ENCODE measurements at places on chromosomes 7 and 10. TPM values are rescaled to one million over a fixed set of nuclear protein-coding genes. Genes with fewer than 3 reads are reported as not detected.

Gene TBX20
- 14.0 TPM for total RNA-seq

Gene TRAPPC14
- 5.4 TPM for total RNA-seq

Gene CPA2
- not detected for total RNA-seq

Gene GRB10
- 42.3 TPM for total RNA-seq

Gene IDI2
- not detected for total RNA-seq

GRCh38 chr7:117673839-117674238 is 194.0 kb downstream of the CFTR start:
- no peak for DNase-seq

GRCh38 chr7:128871050-128871449 is 8.4 kb downstream of the ATP6V1F start:
- DNase-seq, result no peak

Gene STK31
- 0.90 TPM for total RNA-seq

- no peak for DNase-seq
Observed at GRCh38 chr10:75107756-75108683, 3.4 kb upstream of the SAMD8 start.

DNA sequence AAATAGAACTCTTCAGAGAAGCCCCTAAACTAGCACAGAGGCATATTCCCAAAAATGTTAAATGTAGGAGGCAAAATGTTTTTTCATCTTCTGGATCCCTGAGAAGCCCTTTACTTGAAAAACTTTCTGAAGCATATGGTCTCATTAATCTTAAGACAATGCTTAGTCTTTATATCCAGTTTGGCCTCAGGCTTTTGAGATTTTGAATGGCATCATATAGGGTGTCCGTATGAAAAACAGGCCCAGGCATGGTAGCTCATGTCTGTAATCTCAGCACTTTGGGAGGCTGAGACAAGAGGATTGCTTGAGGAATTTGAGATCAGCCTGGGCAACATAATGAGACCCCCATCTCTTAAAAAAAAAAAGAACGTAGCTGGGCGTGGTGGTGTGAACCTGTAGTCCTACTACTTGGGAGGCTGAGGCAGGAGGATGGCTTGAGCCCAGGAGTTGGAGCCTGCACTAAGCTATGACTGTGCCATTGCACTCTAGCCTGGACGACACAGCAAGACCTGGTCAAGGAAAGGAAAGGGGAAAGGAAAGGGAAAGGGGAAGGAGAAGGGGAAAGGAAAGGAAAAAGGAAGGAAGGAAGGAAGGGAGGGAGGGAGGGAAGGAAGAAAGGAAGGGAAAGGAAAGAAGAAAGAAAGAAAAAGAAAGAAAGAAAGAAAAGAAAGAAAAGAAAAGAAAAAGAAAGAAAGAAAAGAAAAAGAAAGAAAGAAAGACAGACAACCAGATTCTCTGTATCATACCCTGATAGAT is 119.4 kb downstream of the CDK6 start:
- DNase-seq, result no peak

DNA sequence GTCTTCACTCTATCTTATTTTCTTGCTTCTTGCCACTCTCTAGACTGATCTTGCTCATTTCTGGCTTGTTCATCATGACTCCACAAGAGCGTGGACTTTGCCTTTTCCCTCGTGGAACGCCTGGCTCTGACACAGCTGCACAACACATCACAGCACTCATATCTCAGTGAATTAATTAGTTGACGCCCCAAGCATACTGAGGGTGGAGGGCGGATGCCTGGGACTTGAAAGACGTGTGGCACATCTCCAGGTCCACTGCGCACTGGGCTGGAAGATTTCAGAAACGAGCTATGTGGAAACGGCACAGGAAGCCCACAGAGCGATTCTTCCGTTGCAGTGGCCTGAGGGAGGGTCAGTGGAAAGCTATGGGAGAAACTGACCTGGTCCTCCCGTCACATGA is 23.6 kb upstream of the PLEKHA1 start:
- DNase-seq, result no peak

Gene MUC12
- 1.1 TPM for total RNA-seq

Gene TMEM130
- 9.5 TPM for total RNA-seq

Data from urinary bladder (tissue), 4 donors.